Effector CD4-positive, alpha-beta T cell (primary cell): ENCODE measurements at places on chromosomes 1 and 21.

DNA sequence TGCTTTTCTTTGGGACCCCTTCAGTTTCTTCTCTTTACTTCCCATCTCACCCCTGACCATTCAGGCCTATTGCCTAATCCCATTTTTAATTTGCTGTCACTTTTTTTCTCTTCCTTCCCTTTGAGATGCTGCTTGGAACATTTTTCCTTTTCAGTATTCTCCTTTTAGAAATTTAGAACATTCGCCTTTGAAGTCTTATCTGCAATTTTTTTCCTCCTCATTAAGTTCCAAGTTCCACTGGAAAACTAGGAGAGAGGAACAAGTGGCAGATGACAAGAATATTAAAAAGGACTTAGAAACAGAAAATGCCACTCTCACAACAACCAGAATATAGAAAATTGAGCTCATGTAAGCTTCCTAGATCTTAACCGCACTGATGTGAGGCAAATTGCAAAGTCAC is 126.6 kb downstream of the PSMG1 start:
- DNase-seq: no peak

- no peak for DNase-seq
Measured at GRCh38 chr21:44499631-44500030, 40.4 kb downstream of the KRTAP10-1 start.

DNA sequence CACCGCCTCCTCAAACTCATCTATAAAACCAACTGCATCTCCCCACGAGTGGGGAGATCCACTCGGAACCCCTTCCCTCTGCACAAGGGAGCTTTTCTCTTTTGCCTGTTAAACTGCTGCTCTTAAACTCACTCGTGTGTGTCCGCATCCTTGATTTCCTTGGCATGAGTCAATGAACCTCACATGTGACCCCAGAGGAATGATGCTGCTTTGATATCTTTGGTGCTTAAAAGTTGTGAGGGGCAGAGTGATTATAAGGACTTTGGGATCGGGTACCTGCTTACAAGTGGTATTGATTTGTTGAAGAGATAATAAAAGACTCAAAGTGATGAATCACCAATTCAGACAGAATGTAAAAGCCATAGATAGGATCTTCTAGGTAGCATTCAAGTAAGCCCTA is 125.3 kb downstream of the GREM2 start:
- DNase-seq: no peak

- DNase-seq: no peak
Measured at GRCh38 chr1:160363010-160363409, 3.9 kb upstream of the NHLH1 start.

GRCh38 chr1:245698860-245699259 is 544.1 kb downstream of the KIF26B start:
- DNase-seq: no peak

- DNase-seq: no peak
Measured at GRCh38 chr1:165168467-165168866, 188.0 kb downstream of the LMX1A start.

- DNase-seq: no peak
Measured at GRCh38 chr1:238119060-238119459, 228.3 kb upstream of the ZP4 start.

DNA sequence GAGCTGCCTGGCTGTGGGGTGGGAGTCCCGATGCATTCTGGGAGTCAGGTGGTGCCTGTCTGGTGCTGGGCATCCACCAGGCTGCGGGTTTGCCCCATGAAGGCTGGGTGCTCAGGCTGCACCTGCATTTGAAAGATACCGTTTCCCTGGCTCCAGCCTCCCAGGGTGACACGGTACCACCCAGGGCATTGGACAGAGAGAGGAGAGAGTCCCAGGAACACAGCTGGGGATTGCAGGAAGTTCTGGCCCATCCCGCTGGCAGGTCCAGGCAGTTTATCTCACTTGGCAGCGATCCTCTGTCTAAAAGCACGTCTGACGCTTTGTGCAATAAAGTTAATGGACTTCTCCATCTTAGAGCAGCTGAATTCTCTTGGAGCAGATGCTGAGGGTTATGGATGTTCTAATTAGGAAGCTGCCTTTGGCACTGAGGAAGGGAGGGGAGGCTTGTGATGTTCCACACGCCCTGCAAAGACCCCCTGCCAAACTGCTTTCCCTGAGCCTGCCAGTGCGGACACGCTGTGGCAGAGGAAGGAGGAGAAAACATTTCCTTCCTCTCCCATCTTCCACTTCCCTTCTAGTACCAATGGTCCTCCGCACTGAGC is 246.9 kb downstream of the GRIK3 start:
- no peak for DNase-seq

DNA sequence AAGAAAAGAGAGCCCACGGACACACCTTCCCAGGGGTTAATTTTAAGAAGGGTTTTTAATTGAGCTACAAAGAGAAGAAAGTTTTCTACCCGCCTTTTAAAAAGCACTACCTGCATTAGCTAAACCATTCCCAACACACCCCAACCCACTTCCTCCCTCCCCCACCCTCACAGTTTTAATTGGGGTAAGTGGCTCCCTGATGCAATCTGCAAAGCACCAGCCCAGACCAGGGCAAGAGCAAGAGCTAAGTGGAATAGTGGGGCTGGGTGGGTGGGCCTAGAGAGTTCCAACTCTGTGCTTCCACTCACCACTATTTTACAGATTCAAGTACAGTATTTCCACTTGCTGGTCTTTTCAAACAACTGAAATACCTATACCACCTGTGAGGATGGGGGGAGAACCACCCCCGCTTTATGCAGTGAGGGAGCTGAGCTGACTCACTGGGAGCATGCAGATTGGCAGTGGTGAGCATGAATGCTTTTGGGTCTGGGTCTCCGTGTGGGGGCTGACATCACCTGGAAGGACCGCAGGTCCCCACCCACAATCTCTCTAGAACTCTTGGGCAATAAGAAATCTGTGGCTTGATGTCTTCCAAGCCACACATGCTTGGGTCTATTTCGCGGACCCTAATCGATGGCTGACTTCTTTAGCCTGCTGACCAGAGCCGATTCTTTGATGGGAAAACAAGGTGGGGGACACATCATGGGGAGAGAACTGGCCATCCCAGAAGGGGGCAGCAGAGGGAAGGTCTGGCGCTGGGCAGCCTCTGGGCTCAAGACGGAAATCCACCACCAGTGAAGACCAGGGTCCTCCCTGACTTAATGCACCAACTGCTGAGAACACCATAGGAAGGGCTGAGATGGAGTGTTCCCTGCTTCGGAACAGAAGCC is 95.5 kb downstream of the SSBP3 start:
- DNase-seq: no peak

GRCh38 chr1:55168353-55168752 is 46.8 kb downstream of the USP24 start:
- no peak for DNase-seq

GRCh38 chr1:111209622-111210021 is 9.2 kb upstream of the DENND2D start:
- no peak for DNase-seq

- no peak for DNase-seq
Measured at GRCh38 chr1:93638981-93639380, 42.7 kb downstream of the BCAR3 start.

- peak; percentile 33 for DNase-seq
Measured at GRCh38 chr1:48498096-48498791, 26.2 kb upstream of the SPATA6 start.

DNA sequence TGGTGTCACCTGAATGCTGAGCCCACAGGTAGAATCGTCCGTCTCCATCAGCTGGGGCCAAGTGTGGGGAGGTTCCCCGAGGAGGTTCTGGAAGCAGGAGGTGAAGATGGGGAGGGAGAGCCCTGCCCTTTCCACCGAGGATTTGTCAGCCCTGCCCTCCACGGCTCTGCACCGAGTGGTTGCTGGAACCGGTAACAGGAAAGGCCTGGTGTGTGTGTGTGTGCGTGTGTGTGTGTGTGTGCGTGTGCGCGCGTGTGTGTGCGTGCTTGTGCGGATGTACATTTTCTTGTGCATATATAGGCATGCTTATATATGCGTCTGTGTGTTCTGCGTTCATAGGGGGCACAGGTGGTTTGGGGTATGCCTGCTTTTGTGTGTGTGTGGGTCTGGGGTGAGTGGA is 3.5 kb downstream of the NBL1 start:
- no peak for DNase-seq

- no peak for DNase-seq
Measured at GRCh38 chr1:229597877-229598276, 28.0 kb downstream of the TAF5L start.

- no peak for DNase-seq
Measured at GRCh38 chr1:217014066-217014465, 290.8 kb upstream of the ESRRG start.

GRCh38 chr1:32966900-32967299 is 2.3 kb upstream of the RNF19B start:
- no peak for DNase-seq

DNA sequence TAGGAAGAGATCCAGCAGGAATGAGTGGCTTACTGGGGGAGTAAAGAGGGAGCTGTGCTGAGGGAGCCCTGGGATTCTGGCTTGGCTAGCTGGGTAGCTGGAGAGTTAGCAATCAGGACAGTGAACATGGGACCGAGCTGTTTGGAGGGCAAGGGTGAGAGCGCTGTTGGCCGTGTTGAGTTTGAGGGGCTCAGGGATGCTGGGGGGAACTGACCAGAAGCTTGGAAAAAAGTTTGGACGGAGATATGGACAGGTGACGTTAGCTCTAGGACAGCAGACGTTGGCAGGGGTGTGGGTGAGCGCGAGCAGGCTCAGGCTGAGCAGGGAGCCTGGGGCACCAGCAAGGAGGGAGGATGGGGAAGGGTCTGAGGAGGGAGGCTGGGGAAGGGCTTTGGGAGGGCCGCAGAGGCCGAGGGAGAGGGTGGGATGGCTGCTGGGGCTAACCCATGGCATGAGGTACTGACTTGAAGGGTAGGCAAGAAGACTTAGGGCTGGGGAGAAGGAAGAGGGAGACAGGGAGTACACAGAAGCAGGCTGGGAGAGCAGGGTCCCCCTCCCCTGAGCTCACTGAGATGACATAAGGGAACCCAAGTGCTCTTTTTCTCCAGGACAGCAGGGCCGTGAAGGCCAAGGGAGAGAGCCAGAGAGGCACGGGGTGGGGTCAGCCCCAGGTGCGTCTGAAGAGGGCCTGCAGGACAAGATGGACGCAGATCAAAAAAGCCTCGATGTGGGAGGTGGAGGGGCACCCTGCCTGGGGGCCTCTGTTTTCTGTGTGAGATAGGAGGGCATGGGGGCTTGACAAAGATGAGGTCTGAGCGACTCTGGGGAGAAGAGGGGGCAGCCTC is 8.2 kb downstream of the SH2D2A start:
- DNase-seq: no peak

- DNase-seq: no peak
Measured at GRCh38 chr1:75719810-75720209, 4.7 kb upstream of the ACADM start.

GRCh38 chr1:200426196-200426595 is 16.4 kb upstream of the ZNF281 start:
- no peak for DNase-seq

DNA sequence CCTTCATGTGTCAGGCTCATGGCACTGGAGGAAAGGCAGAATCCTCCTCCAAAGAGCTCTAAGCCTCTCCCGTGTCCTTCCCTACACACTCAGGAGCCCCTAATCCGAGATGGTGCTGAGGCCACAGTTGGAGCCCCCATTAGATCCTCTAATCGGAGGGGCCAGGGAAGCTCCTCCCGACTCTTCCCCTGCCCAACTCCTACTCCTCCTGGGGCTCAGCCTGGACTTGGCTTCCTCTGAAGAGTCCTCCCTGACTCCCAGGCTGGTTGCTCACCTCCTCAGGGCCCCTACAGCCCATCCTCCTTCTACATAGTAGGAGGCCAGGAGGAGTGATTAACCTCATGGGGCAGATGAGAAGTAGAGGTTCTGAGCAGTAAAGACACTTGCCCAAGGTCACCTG is 21.3 kb upstream of the CDCP2 start:
- DNase-seq: no peak

GRCh38 chr1:232440325-232441035 is 189.5 kb downstream of the SIPA1L2 start:
- no peak for DNase-seq

DNA sequence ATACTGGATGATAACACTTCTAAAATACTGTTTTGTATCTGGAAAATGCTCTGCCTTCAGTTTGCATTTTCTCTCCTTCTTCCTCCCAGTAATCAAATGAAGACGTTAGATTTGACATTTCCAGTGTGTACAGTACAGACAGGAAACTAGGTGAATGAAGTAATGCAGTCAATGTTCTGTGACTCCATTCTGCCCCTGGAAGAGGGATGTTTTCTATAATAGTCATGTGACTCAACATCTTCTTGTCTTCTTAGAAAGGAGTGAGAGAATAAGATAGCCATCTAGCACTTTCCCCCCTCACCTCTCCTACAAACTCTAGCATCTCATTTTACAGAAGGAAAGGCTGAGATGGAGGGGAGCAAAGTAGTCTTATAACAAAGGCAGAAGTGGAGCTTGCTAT is 77.6 kb downstream of the DDR2 start:
- DNase-seq: no peak

DNA sequence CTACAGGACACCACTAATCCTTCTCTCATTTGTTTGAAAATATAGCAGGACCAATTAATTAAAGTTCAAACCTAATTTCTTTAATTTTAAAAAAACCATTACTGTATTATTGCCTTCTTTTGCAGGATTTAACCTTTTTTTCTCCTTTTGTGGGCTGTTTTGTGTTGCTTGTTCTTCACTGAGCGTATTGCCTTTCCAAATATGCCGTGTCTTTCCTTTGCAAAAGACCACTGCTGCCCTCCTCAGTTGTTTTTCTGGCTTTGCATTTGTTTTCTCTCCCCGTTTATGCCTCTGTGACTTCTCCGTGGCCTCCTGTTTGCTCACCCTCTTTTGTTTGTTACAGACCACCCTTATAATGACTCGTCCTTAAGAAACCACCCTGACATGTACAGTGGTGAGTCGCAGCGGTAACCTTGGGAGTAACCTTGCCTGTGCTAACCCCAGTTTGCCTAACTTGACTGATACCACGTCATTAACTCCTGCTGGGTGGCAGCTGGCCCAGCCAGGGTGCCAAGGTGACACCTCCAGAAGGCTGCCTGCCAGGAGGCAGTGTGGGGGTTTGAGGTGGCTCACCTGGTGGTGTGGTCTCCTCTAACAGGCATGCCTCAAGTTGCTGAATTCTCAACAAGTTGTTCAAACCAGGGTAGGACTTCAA is 81.1 kb upstream of the CNTN2 start:
- DNase-seq: no peak

- DNase-seq: no peak
Measured at GRCh38 chr1:187390215-187390818, 561.6 kb downstream of the PLA2G4A start.

DNA sequence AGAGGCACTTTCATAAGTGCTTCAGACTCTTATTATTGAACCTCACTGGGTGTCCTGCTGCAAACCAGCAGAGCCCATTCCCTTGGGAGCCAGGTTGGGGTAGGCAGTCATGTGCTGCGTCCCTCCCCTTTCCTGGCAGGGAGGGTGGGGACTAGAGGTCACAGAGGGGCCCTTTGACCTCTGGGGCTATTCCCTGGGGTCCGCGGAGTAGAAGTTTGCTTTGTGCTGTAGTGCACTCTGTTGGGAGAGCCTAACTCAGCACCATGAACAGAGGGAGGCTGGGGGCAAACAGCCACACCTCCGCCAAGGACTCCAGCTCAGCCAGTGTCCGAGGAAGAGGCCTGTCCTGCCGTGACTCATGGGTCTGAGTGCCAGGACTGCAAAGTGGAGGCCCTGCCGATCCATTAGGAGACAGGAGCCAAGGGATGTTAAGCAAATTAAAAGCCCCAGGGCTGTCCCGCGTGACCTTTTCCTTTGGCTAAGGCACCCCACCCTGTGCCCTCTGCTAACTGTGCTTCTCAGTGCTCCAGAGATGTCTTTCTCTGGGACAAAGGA is 3.0 kb upstream of the IGSF21 start:
- no peak for DNase-seq

- DNase-seq: no peak
Measured at GRCh38 chr1:68363339-68363738, 86.4 kb downstream of the RPE65 start.
